ENCODE measurements at places on chromosomes 2 and 18.
A peak's percentile ranks its signal among the peaks of the same experiment; 100 is the strongest.

DNA sequence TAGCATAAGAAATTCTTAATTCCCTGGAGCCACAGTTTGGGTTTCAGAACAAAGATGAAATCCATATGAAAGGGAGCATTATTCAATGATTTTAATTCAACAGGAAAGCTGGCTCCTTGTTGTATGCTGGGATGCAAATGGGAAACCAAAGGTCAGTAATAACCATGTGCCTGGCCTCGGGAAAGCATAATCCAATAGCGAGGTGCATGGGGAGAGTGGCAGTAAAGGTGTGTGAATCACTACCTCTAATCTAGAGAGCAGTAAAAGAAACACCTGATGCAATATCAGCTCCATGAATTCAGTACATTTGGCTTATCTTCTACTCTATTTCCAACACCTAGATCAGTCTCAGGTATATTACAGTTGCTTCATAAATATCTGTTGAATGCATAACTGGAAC is 220.1 kb downstream of the FBXO15 start:
- no peak for DNase-seq

GRCh38 chr2:165407466-165407865 is 62.0 kb upstream of the CSRNP3 start:
- DNase-seq, result no peak

DNA sequence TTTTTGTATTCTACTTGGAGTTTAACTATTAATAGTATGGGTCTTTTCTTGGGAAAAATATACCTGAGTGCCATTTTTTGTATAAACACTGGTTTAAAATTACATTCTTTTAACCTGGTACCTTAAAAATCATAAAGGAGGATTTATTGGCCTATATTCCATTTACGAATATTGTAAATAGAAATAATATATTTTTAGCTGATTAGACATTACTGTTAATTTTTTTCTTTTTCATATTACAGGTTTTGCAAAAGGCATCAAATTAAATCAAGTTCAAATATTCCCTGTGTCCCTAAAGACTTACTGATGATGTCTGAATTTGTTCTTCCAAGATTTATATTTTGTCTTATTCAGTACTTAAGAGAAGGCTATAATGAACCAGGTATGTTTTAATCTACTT is 44.7 kb downstream of the UBR3 start:
- DNase-seq, result no peak

DNA sequence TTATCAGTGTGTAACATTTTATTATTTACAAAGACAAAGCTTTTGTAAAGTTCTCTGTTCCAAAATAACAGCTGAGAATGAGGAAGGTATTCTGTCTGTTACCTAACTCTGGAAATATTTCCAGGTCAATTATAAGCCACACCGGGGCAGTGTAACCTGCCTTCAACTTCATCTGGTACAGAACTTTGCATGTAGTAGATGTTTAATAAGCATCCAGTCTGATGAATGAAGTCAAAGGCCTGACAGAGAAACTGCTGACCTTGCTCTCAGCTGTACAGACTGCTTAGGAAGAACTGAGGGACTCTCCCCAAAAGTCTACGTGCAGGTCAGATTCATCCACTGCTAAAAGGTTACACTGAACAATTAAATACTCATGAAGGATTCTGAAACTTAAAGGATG is 43.3 kb downstream of the WDFY1 start:
- no peak for DNase-seq

DNA sequence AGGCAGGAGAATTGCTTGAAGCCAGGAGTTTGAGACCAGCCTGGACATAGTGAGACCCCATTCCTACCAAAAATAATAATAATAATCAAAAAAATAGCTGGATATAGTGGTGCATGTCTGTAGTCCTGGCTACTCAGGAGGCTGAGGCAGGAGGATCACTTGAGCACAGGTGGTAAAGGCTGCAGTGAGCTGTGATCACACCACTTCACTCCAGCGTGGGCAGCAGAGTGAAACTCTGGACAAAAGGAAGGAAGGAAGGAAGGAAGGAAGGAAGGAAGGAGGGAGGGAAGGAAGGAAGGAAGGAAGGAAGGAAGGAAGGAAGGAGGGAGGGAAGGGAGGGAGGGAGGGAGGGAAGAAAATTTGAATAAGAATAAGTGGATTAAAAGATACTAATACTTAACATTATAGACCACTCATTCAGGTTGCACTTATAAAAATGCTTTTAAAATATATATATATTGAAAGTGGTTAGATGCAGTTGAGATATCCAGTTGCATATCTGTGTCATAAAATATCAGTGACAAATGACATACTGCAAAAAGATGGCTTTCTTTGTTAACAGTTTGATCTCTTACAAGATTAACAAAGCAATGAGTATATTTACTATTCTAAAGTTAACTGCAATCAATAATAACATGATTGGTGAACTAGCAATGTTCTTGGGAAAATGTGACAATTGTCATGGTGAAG is 702.4 kb downstream of the CPS1 start:
- no peak for DNase-seq

- no peak for DNase-seq
These were observed 434.7 kb downstream of the GRB14 start for GRCh38 chr2:164186591-164186990.

- no peak for DNase-seq
These were observed 108.4 kb upstream of the SNTG2 start for GRCh38 chr2:842151-842803.

- DNase-seq, result no peak
These were observed 235.0 kb downstream of the SETBP1 start for GRCh38 chr18:44915661-44916060.

- no peak for DNase-seq
These were observed 20.7 kb downstream of the OTOF start for GRCh38 chr2:26457251-26457666.

DNA sequence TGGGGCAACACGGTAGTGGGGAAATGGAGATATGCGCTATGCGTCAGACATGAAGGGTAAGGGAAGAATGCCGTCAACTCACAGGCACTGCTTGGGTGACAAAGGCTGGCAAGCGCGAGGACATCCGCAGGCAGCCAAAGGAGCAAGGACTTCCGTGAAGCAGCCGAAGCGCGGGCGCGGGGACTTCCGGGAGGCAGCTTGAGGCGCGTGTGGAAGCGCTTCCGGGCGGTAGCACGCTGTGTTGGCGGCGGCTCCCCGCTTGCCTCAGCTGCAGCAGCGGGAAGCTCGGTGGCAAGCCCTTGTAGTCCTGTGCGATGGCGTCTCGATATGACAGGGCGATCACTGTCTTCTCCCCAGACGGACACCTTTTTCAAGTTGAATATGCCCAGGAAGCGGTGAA is at the start of gene PSMA8:
PSMA8 (plus strand) TSS at position 218 of the 400 bp plus-strand sequence; CDS start at position 315, 97 bp downstream.
- DNase-seq, result no peak

DNA sequence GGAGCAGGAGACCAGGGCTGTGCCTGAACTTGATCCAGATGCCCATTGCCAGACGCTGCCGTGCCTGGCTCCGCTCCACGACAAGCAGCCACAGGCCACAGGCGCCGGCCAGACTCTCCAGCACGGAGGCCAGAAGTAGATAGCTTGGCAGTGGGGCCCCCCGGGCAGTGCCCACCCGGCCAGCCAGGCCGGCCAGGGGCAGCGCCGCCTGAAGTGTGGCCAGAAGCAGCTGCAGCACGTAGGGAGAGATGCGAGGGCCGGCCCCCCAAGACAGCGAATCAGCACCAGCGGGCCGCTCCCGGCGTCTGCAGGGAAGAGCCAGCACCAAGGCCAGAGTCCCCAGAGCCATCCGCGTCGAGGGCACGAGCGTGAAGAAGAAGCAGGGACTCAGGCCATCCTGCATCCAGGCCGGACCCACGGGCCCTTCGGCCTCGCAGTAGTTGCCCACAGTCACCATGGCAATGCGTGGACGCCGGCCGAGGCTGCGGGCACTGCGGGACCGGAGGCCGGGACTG is 484 bp downstream of the ABCB6 start:
- DNase-seq, result peak; percentile 46

DNA sequence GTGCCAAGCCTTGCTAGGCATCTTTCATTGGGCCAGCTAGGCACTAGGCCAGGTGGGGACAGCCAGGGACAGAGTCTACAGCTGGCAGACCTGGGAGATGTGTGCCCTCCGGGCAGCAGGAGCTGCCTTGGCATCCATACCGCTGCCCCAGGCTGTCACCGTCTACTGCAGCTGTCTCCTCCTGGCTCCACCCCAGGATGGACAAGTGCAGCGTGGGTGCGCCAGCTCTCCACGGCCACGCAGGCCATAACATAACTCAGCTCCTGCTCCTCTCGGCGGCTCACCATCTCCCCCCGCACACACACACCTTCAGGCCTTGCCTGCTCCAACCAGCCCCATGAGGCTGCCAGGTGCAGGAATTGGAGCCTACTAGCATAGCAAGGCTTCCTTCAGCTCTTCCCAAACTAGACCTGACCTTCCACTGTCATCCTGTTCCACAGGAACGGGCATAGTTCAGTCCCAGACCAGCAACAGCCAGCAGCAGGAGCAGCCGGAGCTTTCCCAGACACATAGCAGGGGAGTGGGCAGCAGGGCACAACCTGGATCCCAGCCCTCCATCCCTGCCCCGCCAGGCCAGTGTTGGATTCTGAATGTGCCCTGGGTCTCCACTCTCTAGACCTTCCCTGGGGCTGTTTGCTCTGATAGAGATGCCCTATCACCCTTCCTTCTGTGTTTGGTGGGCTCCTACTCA is 2.5 kb upstream of the ADRA2B start:
- no peak for DNase-seq

GRCh38 chr2:207238831-207239701 is 73.3 kb upstream of the KLF7 start:
- DNase-seq, result no peak

- DNase-seq, result no peak
These were observed 173.7 kb downstream of the MYCN start for GRCh38 chr2:16114070-16114469.

GRCh38 chr2:157319795-157320194 is 5.8 kb downstream of the ERMN start:
- no peak for DNase-seq

DNA sequence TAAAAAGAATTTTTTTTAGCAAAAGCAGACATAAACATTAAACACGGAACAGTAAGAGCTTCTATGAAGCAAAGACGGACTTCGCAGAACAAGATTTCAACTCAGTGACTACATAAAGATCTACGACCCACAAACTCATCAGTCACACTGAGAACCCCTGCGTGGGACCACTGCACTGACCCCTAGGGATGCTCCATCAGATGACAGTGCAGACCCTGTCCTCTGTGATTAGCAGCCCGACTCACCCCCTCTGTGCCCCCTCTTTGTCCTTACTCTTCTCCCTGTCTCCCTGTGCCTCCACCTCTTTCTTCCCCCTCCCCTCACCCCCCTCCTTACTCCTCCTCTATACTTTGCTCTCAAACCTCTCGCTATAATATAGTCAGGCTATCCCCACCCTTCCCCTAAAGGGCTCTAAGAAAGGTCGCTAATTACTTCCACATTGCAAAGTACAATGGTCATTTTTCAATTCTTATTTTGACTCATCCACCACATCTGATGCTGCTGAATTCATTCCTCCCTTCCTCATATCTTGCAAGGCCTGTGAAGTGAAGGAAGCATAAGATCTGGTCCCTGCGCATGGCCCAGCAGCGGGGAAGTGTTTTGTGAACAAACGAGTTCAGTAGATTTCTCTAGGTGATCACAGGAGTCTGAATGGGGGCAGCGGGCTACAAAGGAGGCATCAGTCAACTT is 89.3 kb downstream of the CABYR start:
- no peak for DNase-seq

DNA sequence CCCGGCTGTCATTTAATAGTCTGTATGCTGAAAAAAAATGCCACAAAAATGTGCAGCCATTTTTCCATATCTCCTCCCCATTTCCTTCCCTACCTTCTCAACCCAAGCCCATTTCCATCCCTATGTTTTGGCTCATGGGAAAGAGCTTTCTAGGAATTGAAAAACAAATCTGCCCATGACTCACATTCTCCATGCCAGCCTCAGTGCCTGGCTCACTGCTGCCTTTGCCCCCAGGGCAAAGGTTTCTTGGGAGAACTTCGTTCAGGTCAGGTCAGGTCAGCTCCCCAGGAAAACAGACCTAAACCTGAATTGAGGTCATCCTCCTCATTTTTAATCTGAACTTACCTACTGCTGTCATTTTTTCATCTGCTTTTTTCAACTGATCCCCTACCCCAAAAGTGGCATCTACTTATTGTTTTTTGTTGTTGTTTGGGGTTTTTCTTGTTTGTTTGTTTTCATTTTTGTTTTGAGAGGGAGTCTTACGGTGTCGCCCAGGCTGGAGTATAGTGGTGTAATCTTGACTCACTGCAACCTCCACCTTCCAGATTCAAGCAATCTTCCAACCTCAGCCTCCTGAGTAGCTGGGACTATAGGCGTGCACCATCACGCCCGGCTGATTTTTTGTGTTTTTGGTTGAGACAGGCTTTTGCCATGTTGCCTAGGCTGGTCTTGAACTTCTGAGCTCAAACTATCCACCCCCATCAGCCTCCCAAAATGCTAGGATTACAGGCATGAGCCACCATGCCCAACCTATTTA is 66.7 kb downstream of the FECH start:
- DNase-seq, result no peak

DNA sequence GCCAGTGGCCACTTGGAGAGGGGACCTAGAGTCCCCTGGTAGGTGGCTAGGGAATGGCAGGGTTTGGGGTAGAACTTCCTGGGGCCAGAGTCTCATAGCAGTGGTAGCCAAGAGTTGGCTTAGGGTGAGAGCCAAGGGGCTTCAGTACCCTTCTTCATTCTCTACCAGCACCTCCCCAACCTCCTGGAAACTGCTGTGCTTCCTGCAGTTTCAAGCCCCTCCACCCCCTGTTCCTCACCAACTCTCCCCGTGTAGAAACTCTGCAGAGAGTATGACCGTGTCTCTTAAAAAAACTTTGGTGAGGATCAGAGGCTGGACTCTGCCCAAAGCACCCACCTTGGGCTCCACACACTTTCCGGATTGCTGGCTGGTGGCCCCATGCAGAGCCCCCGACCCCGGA is 159.6 kb downstream of the MSH2 start:
- no peak for DNase-seq

GRCh38 chr2:54499661-54500060 is 43.5 kb downstream of the SPTBN1 start:
- no peak for DNase-seq

GRCh38 chr2:239814861-239815601 is 210.1 kb downstream of the NDUFA10 start:
- DNase-seq, result no peak

DNA sequence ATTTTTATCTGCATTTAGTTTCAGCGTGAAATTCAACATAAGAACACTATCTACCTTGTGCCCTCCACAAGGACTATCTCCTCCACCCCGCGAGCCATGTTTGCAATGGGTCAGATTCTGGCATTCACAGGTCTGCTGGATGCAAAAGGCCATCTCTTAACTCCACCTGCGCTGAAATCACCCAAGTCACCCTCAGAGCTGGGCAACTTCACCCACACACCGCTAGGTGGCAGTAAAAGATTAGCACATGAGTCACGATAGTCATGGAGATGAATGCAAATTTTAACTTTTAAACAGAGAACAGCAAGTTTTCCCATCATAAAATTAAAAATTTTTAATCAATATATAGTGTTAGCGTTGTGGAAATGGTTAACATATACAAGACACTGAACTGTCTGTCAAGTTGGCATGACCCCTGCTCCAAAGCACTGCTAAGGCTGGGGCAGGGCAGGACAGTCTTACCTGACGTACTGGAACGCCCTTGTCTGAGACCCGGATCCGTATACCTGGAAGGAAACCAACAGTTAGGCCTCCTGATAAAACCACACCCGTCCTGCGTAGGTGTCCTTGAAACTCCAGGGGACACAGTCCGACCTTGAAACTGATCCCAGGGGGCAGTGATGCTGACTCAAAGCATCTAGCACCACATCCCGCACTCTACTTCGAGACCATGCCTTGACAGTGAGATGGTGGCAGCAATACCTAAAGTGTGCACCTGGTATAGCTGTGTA is 89.6 kb downstream of the UXS1 start:
- DNase-seq, result no peak
